Activated naive CD4-positive, alpha-beta T cell treated with anti-CD3 and anti-CD28 coated beads, Interleukin-2, amount 10 ng/mL, durations not matched to agents 7 days and 5 days (primary cell): ENCODE measurements at places on chromosomes 7 and 10.

DNA sequence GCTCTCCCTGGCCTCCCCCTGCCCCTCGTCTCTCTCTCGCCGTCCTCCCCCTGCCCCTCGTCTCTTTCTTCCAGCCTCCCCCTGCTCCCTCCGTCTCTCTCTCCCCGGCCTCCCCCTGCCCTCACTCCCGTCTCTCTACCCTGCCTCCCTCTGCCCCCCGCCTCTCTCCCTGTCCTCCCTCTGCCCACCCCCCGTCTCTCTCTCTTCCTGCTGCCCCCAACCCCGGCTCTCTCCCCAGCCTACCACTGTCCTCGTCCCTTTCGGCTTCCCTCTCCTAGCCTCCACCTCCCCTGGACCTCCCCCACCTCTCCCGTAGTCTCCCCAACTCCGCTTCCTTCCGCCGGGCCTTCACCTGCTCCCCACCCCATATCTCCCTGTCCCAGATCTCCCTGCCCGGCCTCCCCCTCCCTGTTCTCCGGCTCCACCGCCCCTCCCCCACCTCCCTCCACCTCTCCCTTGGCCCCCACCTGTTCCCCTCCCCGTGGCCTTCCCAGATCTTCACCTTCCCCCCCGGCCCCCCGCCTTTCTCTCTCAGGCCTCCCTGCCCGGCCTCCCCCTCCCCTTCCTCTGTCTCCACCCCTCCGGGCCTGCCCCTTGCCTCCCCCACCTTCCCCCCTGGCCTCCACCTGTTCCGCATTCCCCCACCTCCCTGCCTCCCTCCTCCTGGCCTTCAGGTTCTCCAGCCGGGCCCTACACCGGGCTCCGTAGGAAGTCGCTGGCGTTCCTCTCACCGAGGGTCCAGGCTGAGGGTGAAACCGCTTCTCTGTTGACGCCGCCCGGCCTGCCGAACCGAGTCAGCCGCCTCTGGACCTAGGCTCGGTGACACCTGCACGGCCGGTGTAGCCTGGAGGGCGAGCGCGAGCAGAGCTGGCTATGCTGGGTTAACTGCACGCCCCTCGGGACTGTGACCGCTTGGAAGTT is 1.2 kb downstream of the GET4 start:
- H3K36me3 ChIP-seq = peaks cover 24% of the 10 kb centered on the region
- peak overlapping the region; percentile 93 for H3K27ac ChIP-seq
- peak overlapping the region; percentile 97 for H3K4me3 ChIP-seq
- DNase-seq = peak; percentile 53

- H3K4me1 ChIP-seq = no peaks in the 10 kb centered on the region
- no peak for DNase-seq
- peaks cover 24% of the 10 kb centered on the region for H3K27me3 ChIP-seq
- no peak overlapping the region for H3K4me3 ChIP-seq
Observed at GRCh38 chr7:128376077-128376476, 14.6 kb upstream of the PRRT4 start.

DNA sequence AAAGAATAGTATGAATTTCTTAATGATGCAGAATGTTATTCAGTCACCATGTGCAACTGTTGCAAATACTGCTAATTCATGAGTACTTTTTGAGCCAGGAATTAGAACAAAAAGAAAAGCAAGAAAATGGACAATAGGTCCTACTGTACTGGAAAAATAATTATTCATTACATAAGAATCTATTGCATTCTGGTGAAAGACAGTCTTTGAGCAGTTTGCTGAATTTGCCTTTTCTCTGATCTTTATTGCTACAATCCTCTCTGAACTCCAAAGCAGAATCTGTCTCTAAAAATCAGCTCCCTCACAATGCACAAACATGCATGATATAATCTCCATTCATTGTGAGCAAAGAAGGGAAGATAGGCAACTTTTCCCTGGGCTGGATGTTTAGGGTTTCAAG is 12.8 kb downstream of the IFIT2 start:
- H3K27ac ChIP-seq = no peak overlapping the region
- H3K36me3 ChIP-seq = no peaks in the 10 kb centered on the region
- no peaks in the 10 kb centered on the region for H3K4me1 ChIP-seq
- no peak overlapping the region for H3K4me3 ChIP-seq

GRCh38 chr7:19235680-19236079 is 90.5 kb upstream of the FERD3L start:
- no peaks in the 10 kb centered on the region for H3K27me3 ChIP-seq
- no peaks in the 10 kb centered on the region for H3K36me3 ChIP-seq
- no peak overlapping the region for H3K27ac ChIP-seq
- H3K4me1 ChIP-seq = no peaks in the 10 kb centered on the region
- H3K4me3 ChIP-seq = no peak overlapping the region

DNA sequence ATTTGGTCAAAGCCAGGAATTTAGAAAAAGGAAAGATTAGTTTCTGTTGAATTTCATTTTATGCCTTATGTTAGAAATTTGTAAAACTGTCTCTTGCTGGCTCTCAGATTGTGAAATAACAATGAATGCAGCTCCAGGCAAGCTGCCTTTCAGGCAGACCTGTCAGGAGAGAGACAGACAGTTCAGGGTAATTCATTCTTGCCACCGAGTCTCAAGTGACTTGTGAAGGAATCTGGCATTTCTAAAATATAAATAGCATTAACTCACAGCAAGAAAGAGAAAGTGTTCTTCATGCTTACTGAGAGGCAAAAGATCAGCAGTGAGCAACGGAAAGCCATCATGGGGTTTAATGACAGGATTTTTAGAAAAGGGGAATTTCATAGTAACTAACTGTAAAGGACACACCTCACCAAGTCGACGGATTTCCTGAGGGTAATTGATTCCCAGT is 442.3 kb upstream of the AKR1E2 start:
- no peak for DNase-seq
- no peaks in the 10 kb centered on the region for H3K36me3 ChIP-seq
- H3K4me3 ChIP-seq = no peak overlapping the region
- no peak overlapping the region for H3K27ac ChIP-seq
